ENCODE measurements at places on chromosomes 11 and 22.

DNA sequence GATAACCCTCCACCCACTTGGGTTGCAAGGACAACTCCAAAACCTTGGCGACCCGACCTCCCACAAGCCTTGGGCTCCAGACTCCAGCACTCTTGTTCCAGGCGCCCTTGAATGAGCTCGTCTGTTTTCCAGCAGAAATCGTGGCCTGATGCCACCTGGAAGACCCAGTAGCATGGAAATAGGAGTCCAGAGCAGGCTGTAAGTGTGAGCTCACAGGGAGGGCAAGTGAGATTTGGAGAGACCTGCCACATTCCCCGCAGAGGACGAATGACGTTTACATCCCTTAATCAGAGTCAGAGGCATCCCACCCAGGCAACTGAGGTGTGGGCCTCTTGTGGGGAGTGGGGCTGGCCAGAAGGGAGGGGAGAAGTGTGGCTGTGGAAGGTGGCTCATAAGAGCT lies 71.9 kb downstream of the LDLRAD3 start:
- DNase-seq = peak; percentile 45

- DNase-seq = no peak
These were observed 72.7 kb downstream of the AMBRA1 start for GRCh38 chr11:46520971-46521745.

DNA sequence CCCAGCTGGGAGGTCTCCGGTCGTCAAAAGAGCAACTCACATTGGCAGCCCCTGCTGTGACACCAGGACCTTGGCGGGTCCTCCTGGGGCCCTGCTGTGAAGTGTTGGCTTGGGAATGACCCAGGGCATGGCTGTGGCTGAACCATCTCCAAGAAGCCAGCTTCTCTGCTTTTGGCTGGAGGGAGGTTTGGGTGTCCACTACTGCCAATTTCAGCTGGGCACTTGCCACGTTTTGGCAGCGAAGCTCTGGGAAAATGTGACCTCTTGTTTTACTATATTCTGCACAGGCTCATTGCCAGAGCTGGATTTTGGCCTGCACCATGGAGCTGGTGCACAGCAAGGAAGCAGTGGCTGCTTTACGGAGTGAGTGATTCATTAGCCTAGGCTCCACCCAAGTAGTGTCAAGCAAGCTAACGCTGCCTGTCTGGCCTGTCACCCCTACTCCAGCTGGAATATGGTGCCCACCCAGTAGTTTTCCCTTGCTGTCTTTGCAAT lies 24.3 kb upstream of the SMCO4 start:
- peak; percentile 30 for DNase-seq

DNA sequence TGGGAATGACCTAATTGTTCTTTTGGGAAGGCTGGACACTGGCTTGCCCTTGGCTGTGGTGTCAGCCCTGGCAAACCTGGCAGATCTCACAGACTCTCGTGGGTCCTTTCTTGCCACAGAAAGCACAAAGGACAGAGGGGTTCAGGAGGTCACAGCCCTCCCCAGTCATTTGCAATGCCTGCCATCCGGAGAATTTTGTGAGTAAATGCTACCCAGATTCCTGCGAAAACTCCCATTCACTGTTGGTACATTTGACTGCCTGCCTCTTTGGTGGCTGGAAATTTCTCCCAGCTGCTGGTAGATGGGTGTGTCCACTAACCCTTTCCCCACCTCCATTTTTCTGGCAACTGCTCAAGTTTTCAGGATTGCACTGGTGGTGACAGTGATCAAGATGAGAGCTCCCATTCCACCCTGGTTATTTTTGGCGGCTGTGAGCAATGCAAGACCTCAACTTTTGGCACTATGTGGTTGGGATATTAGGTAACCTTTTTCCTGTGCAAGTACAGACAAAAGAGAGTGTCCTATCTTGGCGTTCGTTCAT lies 155.7 kb downstream of the NAV2 start:
- DNase-seq = no peak

GRCh38 chr11:93482556-93482955 lies 60.6 kb downstream of the SMCO4 start:
- DNase-seq = no peak

DNA sequence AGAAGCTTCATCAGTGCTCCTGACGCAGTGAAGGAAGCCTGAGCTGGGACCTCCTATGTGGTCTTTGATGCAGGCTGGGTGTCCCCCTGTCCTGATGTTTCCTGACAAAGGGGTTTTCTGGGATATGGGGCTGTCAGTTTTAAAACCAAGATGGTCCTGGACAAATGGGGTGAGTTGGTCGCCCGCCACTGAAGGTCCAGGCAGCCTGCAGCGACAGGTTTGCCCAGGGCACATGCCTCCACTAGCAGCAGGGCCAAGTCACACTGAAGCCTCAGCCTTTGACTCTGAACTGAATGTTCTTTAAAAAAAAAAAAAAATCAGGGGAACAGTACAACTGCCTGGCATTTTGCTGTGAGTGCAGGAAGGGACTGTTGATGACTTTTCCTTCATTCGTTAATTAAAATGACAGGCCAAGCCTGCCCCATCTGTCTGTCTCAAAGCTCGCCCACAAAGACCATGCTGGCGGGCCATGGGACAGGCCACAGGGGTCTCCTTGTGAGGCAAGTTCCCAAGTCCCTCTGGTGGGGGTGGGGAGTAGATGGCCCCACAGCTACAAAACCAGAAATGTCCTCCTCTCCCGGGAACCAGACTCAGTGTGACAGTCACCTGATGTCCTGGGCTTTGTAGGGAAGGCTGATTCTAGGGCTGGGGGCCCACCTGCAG lies 274.8 kb downstream of the CTTN start:
- no peak for DNase-seq

DNA sequence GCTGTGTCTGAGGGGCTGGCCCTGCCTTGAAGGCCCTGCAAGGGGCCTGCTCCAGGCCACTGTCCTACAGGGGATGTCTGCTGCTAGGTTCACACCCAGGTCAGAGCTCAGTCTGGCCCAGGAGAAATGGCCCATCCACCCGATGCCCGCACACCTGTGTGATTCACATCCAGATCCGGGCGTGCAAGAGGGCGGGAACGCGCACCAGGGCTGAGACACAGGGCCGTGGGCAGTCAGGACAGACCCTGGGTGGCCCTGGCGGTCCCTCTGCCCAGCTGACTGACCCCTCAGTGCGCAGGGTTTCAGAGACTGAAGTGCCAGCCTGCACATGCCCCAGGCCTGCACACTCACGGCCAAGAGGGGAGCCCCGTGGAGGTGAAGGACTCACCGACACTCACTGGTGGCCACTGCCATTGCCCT lies 7.4 kb downstream of the TOLLIP start:
- no peak for DNase-seq

DNA sequence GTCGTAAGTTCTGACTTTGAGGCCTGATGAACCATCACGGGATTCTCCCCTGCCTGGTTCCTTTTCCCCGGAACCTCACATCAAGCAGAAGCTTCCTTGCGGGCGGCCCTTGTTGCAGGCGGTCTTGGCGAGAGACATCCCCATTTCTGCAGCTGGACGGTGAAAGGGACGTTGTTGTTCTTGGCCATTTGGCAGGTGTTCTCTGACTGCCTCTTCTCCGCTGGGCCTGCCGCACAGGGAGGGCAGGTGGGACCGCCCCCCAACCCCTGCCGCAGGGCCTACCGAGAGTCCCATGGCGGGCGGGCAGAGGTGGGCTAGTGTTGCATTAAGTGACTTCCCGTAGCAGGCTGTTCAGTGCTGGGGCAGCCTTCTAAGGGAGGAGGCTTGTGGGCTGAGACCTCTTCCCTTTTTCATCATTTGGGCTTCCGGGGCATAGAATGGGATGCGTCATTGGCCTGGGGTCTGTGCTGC lies 26.9 kb upstream of the GRAMD4 start:
- no peak for DNase-seq

DNA sequence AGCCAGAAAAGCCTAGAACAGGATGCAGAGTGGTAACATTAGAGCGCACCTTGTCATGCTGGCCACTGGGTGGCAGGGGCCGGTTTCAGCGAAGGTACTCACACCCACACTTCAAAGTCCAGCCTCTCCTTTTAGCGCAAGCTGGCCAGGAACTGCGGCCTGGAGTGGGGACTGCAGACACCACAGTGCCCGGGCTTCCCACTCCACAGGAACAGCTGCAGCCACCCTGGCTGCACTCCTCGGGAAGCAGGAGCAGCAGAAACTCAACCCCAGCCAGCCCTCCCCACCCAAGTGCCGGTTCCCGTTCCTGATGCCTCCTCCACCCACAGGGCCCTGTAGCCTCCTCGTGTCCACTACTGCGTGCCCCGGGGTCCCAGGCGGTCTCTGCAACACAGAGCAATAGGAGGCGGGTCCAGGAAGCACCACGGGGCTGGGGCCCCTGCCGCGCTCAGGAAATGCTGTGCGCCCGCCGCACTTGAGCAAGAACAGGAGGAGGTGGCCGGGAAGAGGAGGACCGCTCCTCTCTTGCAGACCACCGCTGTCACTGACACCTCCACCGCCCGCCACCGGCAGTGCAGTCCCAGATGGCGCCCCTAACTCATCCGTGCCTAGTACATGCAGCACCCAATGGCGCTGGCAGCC lies 2.2 kb downstream of the RFPL2 start:
- peak; percentile 26 for DNase-seq
